ENCODE measurements at places on chromosomes 4 and X.
A peak's percentile ranks its signal among the peaks of the same experiment; 100 is the strongest.

GRCh38 chr4:152512483-152512882 lies 23.4 kb downstream of the FBXW7 start:
- no peak for DNase-seq

DNA sequence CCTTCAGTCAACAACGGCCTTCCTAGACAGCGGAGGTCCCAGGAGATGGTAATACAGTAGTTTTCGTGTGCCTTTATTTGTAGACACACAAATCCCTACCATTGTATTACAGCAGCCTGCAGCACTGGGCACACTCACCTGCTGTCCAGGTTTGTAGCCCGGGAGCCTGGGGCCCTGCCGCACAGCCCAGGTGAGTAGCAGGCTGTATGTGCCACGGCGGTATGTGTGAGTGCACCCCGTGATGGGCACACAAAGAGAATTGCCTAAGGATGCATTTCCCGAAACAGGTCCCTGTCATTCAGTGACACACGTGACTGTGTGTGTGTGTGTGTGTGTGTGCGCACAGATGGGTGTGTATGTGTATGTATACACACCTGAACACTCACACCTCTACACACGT lies 8.1 kb upstream of the SLC25A6 start:
- no peak for DNase-seq

GRCh38 chrX:124232523-124233201 lies 99.8 kb upstream of the TEX13D start:
- DNase-seq: no peak

- DNase-seq: no peak
Measured at GRCh38 chr4:22466581-22466980, 49.3 kb downstream of the ADGRA3 start.

GRCh38 chr4:11954093-11954492 lies 525.4 kb upstream of the HS3ST1 start:
- DNase-seq: no peak

DNA sequence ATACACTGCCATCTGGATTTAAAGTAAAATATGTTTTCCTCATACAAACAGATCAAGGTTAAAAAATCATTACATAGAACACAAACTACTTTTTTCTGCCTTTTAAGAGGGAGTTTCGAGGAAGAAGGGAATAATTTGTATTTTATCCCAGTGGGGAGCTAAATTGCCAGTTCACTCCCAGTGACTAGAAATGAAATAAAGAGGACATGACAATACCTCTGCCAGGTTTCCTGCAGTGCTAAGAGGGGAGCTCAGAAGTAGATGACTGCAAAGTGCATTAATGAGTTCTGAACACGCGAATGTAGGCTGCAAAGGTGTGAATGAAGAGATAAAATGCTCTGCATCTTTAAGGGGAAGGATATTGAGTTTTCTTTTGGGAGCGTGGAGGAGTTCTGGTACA lies 69.7 kb downstream of the SRPX start:
- no peak for DNase-seq

GRCh38 chr4:183411291-183411861 lies 33.1 kb upstream of the CDKN2AIP start:
- DNase-seq: no peak

GRCh38 chrX:72316408-72317110 lies 10.8 kb upstream of the CITED1 start:
- DNase-seq: no peak

DNA sequence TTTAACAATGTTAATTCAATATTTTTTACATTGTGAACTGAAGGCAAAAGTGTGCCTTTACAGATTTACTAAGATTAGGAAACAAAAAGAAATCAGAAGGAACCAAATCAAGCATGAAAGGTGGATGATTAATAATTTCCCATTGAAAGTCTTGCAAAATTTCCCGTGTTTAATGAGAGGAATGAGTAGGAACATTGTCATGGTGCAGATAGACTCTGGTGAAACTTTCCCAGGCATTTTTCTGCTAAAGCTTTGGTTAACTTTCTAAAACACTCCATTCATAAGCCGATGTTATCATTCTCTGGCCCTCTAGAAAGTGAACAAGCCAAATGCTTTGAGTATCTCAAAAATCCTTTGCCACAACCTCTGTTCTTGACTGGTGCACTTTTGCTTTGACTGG lies 1522.8 kb upstream of the PABPC4L start:
- DNase-seq: no peak

- DNase-seq: no peak
Measured at GRCh38 chr4:89615051-89615450, 221.9 kb downstream of the SNCA start.

GRCh38 chrX:8075636-8076035 lies 95.4 kb downstream of the VCX2 start:
- no peak for DNase-seq

DNA sequence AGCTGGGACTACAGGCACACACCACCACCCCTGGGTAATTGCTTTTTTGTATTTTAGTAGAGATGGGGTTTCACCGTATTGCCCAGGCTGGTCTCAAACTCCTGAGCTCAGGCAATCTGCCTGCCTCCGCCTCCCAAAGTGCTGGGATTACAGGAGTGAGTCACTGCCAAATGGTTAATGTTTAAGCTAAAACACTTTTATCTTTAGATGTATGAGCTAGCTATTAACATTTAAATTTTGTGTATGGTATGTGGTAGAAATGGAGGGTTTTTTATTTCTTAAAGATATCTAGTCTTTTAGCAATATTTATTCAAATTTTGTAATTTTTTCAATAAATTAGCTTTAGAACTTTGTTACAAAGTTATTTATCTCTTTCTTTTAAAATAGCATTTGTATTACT lies 1659.8 kb upstream of the ADGRL3 start:
- DNase-seq: no peak

- DNase-seq: no peak
Measured at GRCh38 chr4:139559687-139560086, 3.7 kb upstream of the SETD7 start.

- peak; percentile 12 for DNase-seq
Measured at GRCh38 chr4:145935253-145936141, 3.1 kb downstream of the ZNF827 start.

GRCh38 chr4:143558823-143559756 lies 45.6 kb downstream of the SMARCA5 start:
- DNase-seq: peak; percentile 80

DNA sequence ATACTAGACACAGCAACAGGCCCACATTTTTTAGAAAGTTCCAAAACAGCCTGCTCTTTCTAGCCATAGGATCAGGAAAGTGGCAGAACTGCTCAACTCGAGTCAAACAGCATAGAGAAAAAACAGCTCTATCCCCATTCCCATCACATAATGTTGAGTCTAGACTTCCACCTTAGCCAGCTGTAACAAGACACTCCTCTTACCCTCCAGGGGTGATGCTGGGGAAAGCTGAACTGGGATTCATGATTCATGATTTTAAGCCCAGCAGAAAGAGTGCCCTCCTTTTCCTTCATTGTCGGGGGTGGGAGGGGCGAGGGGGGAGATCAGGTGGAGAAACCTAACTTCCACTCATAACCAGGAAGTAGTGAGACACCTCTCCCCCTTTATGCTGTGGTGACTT lies 86.1 kb downstream of the CENPC start:
- no peak for DNase-seq

DNA sequence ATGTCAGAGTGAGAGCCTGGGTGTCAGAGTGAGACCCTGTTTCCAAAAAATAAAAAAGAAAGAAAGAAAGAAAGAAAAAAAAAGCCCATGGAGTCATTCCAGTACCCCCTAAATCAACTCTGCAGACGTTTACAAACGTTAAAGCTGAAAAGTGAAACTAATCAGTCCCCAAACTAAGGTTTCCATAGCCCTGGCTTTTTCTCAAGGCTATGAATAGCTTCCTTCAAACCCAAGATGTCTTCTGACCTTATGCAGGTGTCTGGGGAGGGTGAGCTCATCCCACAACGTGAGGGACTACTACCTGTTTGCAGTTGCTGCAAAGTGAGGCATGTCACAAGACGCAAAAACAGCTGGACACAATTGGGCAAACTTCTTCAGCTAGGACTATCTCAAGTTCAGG lies 144.0 kb downstream of the SH3KBP1 start:
- no peak for DNase-seq

DNA sequence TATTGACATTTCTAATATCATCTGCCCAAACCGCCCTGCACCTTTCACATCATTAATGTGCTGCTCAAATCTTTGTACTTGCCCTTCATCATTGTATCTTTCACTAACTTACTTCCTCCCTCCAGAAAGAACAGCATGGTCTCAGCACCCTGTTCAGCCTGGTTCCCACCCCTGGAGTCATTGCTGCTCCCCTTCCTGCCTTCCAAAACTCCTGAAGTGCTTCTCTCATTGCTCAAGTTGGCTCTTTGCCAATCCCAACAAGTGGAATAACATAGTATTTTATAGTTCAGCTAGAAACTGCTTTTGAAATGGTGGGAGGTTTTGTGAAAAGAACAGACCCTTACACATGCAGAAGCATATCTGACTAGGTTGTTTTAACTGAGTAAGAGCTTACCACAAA lies 14.0 kb upstream of the TTC29 start:
- DNase-seq: no peak

GRCh38 chr4:77449171-77449570 lies 156.4 kb upstream of the CXCL13 start:
- no peak for DNase-seq

- no peak for DNase-seq
Measured at GRCh38 chrX:64204701-64205440, 637 bp downstream of the AMER1 start.
